CD4-positive, alpha-beta T cell (primary cell): ENCODE measurements at places on chromosomes 2 and 18. TPM values are rescaled to one million over a fixed set of nuclear protein-coding genes. Genes with fewer than 3 reads are reported as not detected.

GRCh38 chr2:64857581-64858471 is 131.4 kb upstream of the SLC1A4 start:
- no peak for DNase-seq

Gene ACMSD
- not detected for total RNA-seq

DNA sequence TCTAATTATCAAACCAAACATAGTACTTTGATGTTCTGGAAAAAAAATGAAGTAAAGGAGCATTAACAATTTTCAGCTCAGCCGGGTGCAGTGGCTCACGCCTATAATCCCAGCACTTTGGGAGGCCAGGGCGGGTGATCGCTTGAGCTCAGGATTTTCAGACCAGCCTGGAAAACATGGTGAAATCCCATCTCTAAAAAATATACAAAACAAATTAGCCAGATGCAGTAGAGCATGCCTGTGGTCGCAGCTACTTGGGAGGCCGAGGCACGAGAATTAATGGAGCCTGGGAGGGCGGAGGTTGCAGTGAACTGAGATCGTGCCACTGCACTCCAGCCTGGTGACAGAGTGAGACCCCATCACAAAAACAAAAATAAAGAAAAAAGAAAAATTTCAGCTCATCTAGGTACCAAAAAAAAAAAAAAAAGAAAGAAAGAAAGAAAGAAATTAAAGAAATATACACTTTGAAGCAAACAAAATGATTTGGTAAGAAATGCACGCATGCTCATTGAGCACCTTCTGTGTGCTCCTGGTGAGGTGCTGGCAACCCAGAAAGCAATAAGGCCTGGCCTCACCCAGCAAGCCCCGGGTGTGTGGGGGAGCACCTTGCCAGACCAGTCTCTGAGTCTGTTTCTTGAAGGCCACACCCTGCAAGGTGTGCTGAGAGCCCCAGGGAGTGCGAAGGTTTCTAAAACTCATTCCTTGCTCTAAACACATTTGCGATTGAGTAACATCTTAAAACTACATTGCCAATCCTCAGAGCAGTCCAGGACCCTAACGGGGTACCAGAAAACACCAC is 133.5 kb downstream of the TFCP2L1 start:
- DNase-seq, result no peak

DNA sequence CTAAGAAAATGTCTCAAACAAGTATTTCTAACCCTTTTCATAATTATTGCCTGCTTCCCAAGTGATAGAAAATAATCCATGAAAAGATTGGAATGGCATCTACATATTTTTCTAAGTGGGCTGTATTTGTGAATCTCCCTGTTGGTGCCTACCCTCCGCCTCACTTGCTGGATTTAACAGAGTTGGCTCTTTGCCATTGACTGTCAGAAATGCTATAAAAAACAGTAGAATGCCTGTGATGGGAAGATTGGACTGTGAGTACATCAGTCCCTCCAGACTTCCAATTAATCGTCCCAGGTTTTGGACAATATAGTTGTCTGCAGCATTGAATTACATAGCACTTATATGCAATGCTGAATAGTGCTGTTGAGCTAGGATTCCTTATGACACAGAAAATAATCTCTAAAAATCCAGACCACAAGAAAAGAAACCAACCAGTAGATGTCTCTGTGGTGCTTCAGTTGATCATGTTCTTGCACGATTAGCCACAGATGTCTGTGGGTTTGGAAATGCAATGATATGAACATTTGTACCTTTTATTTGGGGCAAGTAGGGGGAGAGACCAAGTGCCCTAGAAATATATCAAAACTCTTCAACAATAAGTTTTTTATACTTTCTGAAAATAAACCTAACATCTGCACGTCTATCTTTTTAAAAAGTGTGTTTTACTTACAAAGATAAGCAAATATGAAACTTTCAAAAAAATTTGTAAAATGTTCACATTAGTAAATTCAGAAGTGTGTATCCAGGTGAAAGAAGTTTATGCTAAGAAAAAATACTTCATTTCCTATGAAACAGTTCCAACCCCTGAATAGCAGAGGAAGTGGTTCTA is 88.5 kb downstream of the DYNAP start:
- no peak for DNase-seq

Gene LRPPRC
- total RNA-seq, result 55.4 TPM

DNA sequence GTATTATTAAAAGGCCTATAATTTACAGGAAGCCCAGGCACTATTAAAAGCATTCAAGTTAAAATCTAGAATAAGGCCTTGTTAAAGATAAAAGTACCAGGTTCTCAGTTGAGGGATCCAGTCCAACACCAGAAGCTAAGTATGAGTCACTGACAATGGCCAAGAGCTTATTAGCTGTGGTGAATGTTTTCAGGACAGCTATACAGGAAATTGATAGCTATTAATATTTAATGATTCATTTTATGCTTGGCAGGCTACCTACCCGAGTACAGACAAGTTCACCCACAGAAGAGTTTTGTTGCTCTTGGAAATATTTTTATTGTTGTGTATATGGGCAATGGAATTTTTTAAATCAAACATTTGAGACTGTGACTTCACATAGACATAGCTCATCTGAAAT is 729.6 kb upstream of the ZNF804A start:
- DNase-seq, result no peak

Gene RTP5
- 0.30 TPM for total RNA-seq

- peak; percentile 31 for DNase-seq
Measured at GRCh38 chr2:24359129-24360049, 947 bp downstream of the ITSN2 start.

Gene NAT8
- total RNA-seq, result not detected

Gene EN1
- not detected for total RNA-seq
